HepG2 (cell line): ENCODE measurements at places on chromosomes 1 and 21.

DNA sequence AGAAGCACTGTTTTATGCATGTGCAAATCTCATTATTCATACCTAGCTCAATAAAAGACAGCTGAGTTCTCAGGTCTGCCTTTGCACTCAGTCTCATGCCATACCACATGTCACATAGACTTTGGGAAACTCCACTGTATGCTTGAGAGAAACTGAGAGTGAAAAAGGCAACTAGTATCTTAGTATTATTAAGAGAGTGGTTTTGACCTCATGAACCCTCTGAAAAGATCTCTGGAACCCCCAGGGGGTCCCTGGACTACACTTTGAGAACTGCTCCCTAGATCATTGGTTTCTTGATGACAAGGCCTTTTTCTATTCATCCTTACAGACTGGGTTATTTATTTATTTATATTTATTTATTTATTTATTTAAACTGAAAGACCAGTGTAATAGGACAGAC, 3.7 kb upstream of the RHEX start:
- H3K27me3 ChIP-seq, result no peaks in the 10 kb centered on the region
- peaks cover 55% of the 10 kb centered on the region for H3K4me1 ChIP-seq
- no peak overlapping the region for H3K4me3 ChIP-seq
- no peak for DNase-seq

DNA sequence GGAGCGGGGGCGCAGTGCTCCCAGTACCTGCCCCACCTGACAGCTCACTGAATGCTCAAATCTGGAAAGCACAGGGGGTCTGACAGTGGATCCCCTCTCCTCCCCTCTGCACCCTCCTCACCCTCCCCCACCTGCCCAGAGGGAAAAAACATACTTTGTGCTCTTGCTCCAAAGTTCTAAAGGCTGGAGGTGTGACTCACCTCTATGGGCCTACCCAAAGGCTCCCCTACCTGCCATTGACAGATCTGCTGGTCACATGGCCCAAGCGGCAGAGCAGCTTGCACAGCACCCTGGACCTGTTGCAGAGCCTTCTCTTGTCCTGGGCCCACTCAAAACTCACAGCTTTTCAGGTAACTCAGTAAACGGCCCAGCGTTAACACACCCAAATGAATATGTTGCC, 55.7 kb downstream of the ADSS2 start:
- no peaks in the 10 kb centered on the region for H3K27me3 ChIP-seq
- H3K4me3 ChIP-seq, result no peak overlapping the region
- no peak overlapping the region for H3K27ac ChIP-seq
- no peak for DNase-seq

GRCh38 chr1:94285031-94285654, 47.8 kb upstream of the ARHGAP29 start:
- H3K4me3 ChIP-seq, result no peak overlapping the region
- no peaks in the 10 kb centered on the region for H3K36me3 ChIP-seq
- H3K4me1 ChIP-seq, result peaks cover 22% of the 10 kb centered on the region

GRCh38 chr1:53949023-53949990, 3.2 kb downstream of the LRRC42 start:
- peaks cover 52% of the 10 kb centered on the region for H3K4me1 ChIP-seq
- DNase-seq, result peak; percentile 65
- H3K27ac ChIP-seq, result no peak overlapping the region
- no peak overlapping the region for H3K4me3 ChIP-seq
- peaks cover 36% of the 10 kb centered on the region for H3K36me3 ChIP-seq

DNA sequence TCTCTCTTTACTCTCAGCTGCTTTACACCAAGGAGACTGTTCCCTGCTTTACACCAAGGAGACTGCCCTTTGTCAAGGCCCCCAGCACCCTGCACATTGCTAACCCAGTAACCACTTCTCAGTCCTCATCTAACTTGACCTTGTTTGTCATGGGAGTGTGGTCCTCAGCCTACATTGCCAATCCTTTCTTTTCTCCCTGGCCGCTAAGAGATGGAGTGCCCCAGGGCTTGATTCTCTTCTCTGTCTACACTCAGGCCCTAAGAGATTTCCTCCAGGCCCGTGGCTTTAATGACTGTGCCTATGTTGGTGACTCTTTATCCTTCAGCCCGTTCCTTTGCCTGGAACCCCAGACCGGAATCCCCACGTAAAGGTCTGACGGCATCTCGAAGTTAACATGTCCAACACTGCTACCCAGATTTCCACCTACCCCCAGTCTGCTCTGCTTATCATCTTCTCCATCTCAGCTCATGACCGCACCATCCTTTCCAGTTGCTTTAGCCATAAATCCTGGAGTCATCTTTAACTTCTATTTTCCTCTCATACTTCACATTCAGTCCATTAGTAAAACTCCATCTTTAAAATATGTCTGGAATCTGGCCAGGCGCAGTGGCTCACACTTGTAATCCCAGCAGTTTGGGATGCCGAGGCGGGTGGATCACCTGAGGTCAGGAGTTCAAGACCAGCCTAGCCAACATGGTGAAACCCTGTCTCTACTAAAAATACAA, 9.5 kb upstream of the SEMA4A start:
- no peaks in the 10 kb centered on the region for H3K27me3 ChIP-seq
- H3K36me3 ChIP-seq, result 0 out of 3 replicates have a peak, but pooled peaks cover 1% of the 10 kb centered on the region
- no peak overlapping the region for H3K27ac ChIP-seq
- no peak for DNase-seq
- H3K4me1 ChIP-seq, result peaks cover 50% of the 10 kb centered on the region
